ENCODE measurements at places on chromosomes 7 and 10. TPM values are rescaled to one million over a fixed set of nuclear protein-coding genes. Genes with fewer than 3 reads are reported as not detected.

GRCh38 chr7:55044791-55045190, 26.0 kb downstream of the EGFR start:
- DNase-seq = no peak

DNA sequence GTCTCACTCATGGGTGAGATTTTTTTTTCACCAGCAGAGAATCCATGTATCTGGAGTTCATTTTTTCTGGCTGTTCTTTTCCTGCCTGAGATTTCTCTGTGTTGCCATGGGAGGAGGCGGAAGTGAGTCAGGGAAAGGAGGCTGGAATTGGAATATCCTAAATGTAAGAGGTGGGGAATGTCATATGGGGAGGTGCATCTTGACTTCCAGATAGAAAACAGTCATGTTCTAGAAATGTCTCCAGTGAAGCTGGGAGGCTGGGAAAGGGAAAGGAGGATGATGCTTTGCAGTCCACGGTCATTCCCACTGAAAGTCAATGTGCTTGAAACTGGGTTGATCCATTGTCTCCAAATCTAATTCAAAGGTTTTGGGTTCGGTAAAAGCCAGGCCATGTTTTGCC, 39.7 kb upstream of the HPS1 start:
- DNase-seq = no peak

GRCh38 chr7:28958235-28958979, at the start of gene TRIL:
Gene TRIL, minus strand, starts transcription at chr7:28958330. Its CDS starts 284 bp downstream, at chr7:28958046.
- no peak for DNase-seq

DNA sequence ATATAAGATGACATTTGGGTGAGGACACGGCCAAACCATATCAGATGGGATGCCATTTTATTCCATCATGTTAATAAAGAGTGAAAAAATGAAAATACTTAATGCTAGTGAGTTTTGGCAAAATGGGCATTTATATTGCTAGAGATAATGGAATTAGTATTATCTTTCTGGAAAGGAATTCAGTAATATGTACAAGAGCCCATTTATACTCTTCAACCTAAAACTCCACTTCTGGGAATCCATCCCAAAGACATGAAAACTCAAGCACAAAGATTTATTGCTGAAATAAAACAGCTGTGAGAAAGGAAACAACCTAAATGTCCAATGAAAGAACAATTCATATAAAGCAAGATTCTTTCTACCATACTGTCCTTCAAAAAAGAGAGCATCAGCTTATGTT, 96.0 kb upstream of the TMEM168 start:
- DNase-seq = no peak

SEMA4G gene
- 0.16 TPM for polyA plus RNA-seq

GRCh38 chr7:30880125-30880720, 31.4 kb upstream of the AQP1 start:
- DNase-seq = no peak

CUBN gene
- not detected for polyA plus RNA-seq

DNA sequence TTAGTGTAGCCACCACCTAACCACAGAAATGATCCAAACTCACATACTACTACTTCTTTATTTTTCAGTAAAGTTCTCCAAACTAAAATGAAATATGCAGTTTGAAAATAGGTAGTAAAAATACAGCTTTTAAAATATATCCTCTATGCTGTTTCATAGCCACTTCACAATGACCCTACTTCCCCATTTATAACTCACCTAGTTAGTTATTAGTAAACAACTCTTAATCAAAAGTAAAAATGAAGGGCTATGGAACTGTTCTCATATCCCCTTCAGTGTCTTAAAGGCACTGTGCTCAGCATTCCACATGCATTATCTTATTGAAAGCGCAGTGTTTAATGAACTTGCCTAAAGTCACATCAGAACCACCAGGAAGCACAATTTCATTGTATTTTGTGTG, 43.5 kb downstream of the KMT2C start:
- DNase-seq = no peak

DNA sequence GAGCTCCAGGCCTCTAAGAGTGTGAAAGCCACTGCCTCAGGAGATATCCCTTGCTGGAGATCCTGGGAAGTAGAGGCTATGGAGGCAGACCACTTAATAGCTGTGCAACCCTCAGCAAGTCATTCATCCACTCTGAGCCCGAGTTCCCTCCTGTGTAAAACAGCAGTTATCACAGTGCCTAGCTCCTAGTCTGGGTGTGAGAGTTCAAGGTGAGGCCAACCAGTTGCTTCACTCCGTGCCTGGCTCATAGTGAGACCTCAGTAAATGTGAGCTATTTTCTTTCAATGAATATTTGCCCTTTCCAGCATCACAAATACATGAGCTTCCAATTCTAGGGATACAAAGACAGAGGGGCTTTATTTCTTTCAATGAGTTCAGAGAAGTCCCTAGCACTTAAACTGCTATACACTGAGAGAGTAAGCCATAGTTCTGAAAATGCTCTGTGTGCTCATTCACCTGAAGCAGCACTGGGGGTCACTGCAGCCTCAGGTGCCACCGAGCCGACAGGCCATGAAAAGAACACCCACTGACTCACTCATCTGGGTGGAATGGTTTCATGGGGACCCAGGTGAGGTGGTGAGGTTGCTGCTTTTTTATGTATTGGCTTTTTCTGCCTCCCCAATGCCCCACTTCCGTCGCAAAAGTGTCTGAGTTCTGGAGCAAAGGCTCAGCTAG, 259.8 kb downstream of the KCNMA1 start:
- DNase-seq = no peak

DNA sequence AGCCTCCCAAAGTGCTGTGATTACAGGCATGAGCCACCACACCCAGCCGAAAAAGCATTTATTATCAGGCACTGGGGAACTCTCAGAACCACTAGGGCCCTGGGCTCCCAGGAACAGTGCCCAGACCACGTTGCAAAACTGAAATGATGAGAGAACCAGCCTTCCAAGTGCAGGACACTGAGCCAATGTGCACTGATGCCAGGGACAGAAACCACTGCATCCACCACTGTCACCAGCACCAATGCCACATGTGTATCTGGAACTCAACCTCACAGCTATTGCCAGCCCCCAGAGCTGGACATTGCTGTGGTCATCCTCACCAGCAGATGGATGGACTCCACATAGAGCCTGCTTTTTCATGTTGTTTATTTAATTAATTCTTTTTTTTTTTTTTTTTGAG, 28.2 kb upstream of the TPST1 start:
- DNase-seq = no peak

- no peak for DNase-seq
Observed at GRCh38 chr7:80890426-80891258, 28.2 kb downstream of the SEMA3C start.

GRCh38 chr7:8285155-8285554, 23.2 kb upstream of the ICA1 start:
- DNase-seq = no peak

DNA sequence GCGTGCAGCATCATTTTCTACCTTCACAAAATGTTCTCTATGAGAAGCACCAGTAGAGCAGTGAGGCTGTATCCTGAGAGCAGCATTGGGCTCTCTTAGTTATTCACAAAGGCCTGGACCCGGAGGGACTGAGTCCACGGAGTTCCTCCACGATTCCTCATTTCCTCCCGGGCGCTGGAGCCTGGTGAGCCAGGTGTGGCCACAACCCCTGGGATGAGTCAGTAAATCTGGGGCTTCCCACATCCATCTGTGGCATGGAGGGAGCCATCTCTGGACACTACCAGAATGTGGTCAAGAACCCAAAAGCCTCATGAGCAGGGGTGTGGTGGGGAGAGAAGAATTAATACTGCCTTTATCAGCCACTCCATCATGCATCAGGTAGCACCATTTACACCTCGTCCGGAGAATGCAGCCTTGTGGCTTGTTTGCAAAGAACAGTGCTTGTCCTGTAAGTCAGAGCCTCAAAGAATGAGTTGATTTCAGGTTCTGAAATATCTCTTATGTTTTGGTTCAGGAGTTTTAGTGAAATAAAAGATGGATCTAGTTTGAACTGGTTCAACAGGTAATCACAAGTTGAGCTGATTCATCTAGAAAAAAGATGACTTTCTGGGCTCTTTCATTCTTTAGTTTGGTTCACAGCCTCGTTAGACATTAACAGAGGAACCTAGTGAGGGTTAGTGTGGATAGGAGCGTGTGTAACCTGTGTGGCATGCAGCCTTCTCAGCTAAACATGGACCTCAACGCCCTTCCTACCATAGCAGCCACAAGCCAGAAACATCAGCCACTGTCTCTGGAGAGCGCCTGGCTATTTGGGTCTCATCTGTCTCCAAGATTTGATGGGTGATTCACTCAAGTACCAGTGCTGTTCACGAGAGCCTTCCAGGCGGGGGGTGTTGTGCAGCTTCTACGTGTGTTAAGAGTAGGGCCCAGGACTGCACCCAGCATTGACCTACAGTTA, 95.2 kb downstream of the WDR37 start:
- no peak for DNase-seq

DNA sequence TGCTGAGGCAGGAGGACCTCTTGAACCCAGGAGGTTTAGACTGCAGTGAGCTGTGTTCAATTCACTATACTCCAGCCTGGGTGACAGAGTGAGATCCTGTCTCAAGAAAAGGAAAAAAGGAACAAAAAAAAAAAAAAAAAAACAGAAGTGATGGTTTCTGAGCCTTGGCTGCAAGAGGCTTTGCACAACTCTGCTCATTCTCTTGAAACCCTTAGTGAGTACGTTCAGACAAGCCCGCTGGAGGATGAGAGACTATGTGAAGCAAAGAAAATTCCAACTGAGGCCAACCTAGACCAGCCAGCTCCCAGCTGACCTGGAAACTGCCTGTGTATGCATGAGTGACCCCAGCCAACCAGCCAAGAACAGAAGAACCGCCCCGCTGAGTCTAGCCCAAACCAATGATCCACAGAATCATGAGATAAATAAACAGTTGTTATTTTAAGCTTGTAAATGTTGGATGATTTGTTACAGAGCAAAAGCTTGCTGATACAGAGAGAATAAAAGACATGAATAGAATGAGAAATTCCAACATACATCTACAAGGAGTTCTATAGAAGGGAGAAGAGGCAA, 50.6 kb upstream of the FZD9 start:
- no peak for DNase-seq

DNA sequence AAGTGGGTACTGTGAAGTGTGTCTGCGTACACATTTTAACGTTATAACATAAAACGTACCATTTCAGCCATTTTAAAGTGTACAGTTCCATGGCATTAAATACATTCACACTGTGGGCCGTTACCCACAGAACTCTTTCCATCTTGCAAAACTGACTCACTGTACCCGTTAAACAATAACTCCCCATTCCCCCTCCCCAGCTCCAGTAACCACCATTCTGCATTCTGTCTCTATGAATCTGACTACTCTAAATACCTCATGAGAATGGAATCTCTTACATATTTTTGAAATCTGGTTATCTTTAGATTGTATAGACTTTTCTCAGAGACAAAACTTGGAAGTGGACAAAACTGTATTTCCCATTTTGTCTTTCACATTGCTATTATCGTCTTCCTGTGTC, 9.3 kb downstream of the ARL3 start:
- DNase-seq = no peak

GSAP gene
- polyA plus RNA-seq = 16.0 TPM

DNA sequence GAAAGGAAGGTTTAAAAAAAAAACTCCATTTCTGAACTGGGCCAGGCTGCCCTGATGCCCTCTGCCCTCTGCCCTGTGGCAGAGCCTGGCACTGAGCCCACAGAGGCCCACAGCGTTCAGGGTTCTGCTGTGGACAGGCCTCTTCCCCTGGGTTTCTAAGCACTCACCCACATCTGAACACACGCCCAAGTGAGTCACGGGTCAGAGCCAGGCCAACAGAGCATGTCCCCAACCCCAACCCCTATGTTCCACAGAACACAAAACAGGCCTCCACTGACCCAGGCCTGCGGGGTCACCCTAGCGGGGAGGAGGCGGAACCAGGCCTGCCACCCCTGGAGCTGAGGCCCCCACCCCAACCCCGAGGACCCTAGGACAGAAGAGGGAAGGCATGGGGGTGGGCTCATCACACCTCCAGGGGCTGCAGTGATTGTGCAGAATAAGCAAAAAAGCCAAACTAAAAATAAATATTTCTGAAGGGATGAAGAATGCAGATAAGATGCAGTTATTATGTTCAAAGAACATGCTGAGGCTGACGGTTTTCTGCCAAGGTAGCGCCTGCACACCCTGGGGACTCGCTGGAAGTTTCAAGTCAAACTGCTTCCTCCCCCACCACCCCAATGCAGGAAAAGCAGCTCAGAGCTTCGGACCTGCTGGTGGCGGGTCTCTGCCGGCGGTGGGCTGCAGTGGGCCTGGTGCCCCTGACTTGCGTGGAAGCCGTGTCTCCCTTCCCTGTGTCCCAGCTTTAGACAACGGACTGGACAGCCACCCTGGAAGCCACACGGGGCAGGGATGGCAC, 5.4 kb downstream of the WDR86 start:
- no peak for DNase-seq

CYP26C1 gene
- polyA plus RNA-seq = not detected

- DNase-seq = no peak
Observed at GRCh38 chr10:58674251-58674650, 161.6 kb downstream of the BICC1 start.

ZNF679 gene
- not detected for polyA plus RNA-seq

DNA sequence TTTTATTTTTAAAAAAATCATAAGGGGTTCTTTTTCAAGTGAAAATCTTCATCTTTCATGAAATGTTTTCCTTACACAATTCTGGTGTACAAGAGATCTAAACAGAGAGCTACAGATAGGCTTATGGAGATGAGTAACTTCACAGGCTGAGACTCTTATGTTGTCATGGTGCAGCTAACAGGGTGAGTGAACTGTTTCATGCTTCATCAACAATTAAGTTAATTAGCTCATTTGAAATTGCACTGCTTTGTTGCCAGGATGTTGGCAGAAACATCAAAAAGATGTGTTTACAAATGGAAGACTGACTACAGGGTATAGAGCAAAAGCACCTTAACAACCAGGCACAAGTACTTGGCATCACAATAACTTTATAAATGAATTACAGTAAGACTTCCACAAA, 230.8 kb downstream of the FOXP2 start:
- DNase-seq = no peak

GRCh38 chr7:112782498-112782897, 7.7 kb downstream of the TMEM168 start:
- DNase-seq = peak; percentile 45

- no peak for DNase-seq
Observed at GRCh38 chr10:131811630-131812403, 89.0 kb upstream of the PPP2R2D start.

- DNase-seq = no peak
Observed at GRCh38 chr7:124552217-124552616, 213.4 kb downstream of the GPR37 start.

- no peak for DNase-seq
Observed at GRCh38 chr10:81873932-81874816, 820 bp upstream of the NRG3 start.

- DNase-seq = no peak
Observed at GRCh38 chr10:28385748-28386502, 83.1 kb upstream of the MPP7 start.

- no peak for DNase-seq
Observed at GRCh38 chr7:70595755-70596597, 536.0 kb upstream of the GALNT17 start.

SPDYE8 gene
- 0.58 TPM for polyA plus RNA-seq
